ENCODE measurements at places on chromosomes 1 and 21.

- no peak for DNase-seq
Observed at GRCh38 chr1:22983944-22984343, 11.3 kb upstream of the LACTBL1 start.

DNA sequence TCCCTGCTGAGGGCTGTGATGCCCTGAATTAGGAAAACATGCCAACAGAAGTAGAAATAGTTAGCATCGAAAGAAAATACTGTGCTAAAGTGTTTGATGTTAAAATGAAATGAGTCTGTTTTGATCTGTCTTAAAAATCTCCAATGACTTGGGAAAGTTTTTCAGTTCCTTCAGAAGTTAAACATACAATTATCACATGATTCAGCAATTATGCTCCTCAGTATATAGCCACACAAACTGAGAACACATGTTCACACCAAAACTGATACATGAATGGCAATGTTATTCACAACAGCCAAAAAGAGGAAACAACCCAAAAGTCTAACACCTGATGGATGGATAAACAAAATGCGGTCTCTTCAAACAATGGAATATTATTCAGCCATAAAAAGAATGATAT lies 130.6 kb downstream of the PTPN14 start:
- DNase-seq = no peak

DNA sequence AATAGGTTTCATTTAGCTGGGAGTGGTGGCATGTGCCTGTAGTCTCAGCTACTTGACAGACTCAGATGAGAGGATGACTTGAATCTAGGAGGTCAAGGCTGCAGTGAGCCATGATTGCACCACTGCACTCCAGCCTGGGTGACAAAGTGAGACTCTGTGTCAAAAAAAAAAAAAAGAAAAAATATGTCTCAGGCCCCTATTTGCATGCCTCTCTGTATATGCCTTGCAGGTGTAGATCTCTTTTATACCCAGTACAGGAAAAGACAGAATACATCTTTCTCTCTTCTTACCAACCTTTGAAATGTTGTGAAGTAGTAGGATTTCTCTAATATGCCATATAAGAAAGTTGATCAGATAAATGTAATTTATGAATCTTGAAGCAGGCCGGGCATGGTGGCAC lies 6.4 kb downstream of the CNR2 start:
- no peak for DNase-seq

- no peak for DNase-seq
Observed at GRCh38 chr1:110035236-110035752, 870 bp downstream of the STRIP1 start.

DNA sequence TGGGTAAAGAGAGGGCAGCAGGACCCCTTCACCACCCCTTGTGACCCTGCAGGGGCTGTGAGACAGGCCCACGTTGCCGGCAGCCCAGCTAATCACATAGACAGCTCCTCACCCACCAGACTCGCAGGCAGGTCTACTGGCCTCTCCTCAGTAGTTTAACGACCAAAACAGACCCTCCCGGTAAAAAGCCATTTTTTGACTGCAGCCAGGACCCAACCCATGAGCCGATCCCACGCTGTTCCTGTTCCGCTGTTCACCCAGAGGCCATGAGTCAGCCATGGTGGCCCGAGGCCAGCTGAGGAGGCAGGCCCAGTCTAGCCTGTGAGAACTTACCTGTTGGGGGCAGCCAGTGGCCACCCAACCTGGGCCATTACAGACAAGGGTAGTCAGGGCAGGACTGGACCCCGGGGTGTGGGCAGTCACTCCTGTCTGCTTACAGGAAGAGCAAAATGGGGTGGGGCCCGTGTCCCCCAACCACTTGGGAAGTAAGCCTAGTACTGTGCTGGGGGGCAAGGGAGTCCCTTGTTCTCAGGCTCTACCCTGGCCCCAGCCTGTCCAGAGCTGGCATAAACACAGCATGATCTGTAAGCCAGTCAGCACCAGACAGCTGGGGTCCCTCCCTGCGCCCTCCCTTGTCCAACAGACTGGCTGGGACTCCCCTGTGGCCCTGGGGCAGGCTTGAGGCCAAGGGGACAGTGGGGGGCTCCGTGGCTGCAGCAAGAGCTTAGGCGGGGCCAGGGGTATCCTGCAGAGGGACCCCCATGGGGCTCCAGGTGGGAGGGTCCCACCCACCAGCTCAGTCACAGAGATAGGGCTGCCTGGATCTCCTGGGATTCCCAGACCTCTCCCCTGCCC lies 61.9 kb downstream of the WNT9A start:
- DNase-seq = no peak

DNA sequence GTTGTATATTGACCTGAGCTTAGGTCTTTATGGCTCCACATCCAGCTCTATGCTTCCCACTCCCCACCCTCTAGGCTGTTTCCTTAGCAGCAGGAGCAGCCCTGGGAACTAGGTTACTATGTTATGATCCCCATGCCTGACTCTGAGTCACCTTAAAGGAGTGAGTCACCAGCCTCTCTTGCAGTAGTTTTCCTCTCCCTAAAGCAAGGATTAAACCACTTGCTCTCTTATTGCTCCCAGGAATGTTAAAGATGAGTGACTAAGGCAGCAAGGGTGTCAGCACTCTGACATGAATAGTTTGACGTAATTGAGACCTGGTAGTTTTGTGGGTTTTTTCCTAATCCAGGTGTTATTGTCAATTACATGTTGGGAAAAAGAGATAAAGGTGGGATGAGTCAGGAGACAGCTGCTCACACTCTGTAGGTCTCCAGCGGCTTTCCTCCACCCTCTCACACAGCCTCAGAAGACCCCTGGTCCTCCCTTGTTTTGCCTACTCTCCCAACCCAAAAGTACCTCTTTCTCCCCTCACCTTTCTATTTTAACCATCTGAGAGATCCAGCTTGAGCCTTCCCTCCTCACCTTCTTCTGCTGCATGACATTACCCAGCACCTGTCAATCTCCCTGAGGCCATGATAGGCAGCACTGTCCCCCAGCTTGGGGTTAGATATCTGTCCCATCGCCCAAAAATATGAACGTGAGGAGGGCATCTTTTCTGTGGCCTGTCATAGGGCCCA lies 369.1 kb upstream of the VAMP3 start:
- DNase-seq = no peak

DNA sequence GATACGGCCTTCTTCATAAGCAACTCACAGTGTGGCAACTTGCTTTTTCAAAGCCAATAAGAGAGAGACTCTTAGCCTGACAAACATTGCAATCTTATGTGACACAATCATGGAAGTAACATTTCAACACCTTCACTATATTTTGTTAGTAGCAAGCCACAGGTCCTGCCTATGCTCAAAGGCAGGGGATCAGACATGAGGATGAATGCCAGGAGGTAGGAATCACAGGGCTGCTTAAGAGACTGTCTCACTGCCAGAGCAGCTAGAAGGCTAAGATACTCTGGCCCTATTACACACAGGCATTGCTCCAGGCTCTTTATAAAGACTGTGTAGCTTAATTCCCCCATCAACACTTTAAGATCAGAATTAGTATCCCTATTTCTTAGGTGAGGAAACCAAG lies 236.2 kb upstream of the KAZN start:
- DNase-seq = no peak

GRCh38 chr1:76867342-76868130 lies at the start of gene ST6GALNAC5:
TSS of gene ST6GALNAC5 (plus strand) at chr1:76867480.
- DNase-seq = no peak

DNA sequence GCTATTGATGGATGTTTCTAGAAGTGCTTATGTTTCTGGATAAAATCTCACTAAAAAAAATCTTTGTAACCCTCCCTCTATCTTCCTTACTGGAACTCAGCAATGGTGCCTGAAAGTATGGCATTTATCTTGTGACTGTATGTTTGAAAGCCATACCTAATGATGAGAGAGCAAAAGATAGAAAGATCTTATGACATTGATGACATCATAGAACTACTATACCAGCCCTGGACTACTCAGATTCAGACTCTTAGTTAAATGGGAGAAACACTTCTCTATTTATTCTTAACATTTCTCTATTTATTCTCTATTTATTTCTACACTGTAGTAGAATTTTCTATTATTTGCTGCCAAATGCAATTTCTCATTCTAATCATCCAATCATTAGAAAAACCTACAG lies 32.7 kb upstream of the SYCP1 start:
- no peak for DNase-seq

GRCh38 chr1:160993544-160994193 lies 27.3 kb downstream of the F11R start:
- no peak for DNase-seq

DNA sequence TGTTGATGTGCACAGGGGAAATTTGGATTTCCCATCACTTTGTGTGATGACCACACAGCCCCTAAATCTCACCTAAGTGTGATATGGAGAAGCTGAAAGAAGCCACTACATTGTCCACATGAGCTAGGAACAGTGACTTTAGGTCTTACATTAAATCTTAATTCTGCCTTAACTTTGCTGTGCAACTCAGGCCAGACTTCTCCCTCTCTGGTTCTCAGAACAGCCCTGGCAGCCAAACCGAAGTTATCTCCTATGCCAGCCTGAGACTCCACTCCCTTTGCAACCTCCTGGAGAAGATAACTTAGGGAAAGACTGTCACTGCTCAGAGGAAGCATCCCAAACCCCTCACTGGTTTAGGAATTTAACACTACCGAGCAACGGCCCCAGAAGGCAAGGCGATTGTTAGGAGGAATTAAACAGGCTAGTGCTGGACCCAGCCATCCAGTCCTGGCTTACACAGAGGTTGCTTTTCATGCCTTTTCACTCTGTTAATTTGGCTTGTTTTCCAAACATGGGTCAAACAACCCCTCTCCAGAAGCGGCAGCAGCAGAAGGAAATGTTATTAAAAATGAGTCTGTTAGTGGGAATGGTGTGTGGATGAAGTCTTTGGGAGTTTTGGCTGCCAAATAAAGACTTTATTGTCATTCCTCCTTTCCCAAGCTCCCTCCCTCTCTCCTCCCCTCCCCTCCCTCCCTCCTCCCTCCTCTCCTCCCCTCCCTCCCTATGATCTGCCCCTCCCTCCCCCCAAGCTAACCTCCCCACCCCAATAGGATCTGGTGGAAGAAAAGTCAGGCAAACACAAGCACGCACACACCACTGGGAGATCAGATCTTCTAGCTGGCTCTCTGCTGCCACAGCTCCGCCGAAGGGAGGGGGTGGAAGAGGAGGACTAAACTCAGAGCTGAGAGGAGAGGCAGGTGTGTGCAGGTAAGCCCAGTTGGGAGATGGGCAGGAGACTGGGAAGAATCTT lies at the start of gene PRELP:
TSS of gene PRELP (plus strand) at position 795 of the 970 bp plus-strand sequence. CDS start 7,379 bp downstream, outside the sequence.
- no peak for DNase-seq

GRCh38 chr1:68178821-68179490 lies 53.4 kb downstream of the WLS start:
- DNase-seq = no peak

- DNase-seq = no peak
Observed at GRCh38 chr1:162930976-162931560, 70.1 kb upstream of the CCDC190 start.

GRCh38 chr1:38101037-38101785 lies 54.6 kb upstream of the POU3F1 start:
- no peak for DNase-seq

DNA sequence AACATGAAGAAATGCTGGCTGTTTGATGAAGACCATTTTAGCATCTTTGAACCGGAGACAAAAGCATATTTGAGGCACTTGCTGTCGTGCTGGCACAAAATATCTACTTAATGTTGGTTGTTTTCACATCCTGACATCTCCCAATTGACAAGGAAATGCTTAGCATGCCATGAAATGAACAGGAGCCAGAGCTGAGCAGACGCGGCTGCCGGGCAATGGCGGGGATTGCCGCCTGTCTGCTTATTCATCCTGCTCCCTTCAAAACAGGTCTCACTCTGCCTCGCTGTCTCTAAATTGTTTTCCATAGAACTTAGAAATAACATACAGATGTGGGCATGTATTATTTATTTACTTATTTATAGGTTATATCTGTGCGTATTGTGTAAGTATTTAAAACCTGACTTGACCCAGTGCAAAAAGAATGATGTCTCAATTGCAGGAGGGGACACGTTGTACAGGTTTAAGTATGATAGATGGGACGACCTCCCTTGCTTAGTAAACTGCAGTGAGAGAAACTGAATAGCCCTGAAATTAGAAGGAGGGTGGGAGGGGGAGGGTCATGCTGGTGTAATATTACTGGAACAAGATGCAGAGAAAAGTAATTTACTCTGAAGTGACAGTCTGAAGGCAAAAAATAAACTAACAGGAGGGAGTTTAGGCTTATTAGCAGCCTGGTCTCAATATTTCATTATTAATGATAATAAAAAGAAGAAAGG lies 590.4 kb upstream of the PLXNA2 start:
- DNase-seq = no peak

GRCh38 chr1:61498342-61498741 lies 226.6 kb downstream of the TM2D1 start:
- DNase-seq = no peak

GRCh38 chr1:184836141-184836540 lies 81.5 kb upstream of the EDEM3 start:
- no peak for DNase-seq

GRCh38 chr21:25396135-25396711 lies 211.1 kb downstream of the MRPL39 start:
- DNase-seq = no peak

DNA sequence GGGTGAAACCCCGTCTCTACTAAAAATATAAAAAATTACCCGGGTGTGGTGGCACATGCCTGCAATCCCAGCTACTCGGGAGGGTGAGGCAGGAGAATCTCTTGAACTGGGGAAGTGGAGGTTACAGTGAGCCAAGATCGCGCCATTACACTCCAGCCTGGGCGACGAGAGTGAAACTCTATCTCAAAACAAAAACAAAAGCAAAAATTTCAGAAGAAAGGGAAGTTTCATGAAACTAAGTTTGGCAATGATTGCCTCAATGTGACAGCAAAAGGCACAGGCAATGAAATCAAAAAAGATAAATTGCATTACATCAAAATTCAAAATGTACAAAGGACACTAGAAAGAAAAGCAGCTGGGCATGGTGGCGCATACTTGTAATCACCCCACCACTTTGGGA lies 40.1 kb downstream of the BTF3L4 start:
- DNase-seq = no peak

GRCh38 chr1:66298464-66298863 lies 235.5 kb upstream of the SGIP1 start:
- DNase-seq = no peak

- peak; percentile 49 for DNase-seq
Observed at GRCh38 chr1:25065795-25066238, 135.7 kb upstream of the RUNX3 start.

DNA sequence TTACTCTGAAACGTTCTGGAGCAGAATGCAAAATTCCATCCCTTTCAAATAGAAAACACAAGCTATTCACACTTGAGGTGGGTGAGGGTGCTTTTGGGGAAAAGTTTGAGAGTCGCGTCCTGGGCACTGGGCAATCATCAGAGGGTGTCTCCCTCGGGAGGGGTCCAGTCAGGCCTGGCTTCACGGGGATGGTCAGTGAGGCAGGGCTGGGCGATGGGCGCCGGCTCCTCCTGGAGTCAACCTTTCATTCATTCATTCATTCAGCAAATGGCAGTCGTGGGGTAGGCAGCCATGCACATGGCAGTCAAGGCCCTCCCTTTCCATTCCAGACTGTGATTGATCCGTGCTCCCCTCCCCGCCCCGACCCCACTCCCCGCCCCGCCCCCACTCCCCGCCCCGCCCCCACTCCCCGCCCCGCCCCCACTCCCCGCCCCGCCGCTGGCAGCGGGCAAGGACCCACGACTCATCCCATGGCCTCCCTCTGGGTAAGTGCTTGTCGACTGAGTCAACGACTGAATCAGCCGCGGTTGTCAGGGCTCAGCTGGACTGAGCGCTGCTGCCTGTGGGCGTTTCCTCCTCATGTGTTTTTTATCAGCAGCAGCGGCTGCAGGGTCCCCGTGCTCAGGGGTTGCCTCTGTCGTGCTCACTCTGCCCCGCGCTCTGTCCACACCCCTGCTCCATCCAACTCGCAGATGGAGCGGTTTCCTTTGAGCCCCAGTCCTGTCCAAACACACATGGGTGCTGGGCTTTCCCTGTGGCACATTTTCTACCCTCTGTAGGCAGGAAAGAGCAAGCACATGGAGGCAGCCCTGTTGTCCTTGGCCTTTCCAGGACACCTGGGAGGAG lies 12.5 kb upstream of the SPSB1 start:
- no peak for DNase-seq
